Right forelimb (tissue), 1 donor: ENCODE measurements at places on chromosomes 11 and 22.

- DNase-seq: no peak
These were observed 433.2 kb downstream of the MIAT start for GRCh38 chr22:27090611-27091011.

- no peak for DNase-seq
These were observed 50.2 kb downstream of the GRM5 start for GRCh38 chr11:89015614-89016013.

DNA sequence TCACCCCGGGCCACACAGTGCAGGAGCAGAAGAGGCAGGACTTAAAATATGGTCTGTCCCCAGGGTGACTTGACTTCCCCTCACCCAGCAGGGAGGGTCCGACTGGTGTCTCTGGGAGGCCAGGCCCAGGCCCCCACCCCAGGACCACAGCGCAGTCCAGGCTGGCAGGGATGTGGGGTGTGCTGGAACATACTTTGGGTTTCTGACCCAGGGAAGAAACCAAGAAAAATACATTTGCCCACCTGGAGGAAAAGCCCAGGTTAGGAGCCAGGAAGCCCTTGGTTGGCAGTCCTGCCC lies 5.2 kb downstream of the C1QTNF6 start:
- no peak for DNase-seq

- no peak for DNase-seq
These were observed 94.9 kb downstream of the PRR5L start for GRCh38 chr11:36390963-36391471.

DNA sequence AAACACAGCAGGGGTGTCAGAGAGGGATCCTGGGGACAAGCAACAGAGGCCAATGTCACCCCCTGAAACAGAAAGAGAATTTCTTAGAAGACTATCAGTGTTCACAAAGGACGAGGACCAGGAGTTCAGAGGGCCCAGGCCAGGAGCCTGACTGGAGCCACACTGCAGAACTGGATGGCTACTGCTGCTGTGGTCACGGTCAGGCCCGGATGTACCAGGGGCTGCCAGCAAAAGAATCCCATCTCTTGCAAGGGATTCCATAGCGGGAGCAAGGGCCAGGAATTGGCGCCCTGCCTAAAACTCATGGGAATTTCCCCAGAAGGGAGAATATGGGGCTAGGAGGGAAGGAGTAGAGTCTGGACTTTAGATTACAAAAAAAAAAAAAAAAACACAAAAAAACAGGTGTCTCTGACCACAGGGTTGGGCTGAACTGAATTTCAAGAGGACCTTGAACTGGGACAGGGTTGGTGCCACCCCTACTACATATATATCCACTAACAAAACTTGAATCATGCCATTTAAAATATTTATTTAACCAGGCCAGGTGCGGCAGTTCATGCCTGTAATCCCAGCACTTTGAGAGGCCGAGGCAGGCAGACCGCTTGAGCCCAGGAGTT lies 15.7 kb upstream of the KCTD14 start:
- DNase-seq: no peak

GRCh38 chr11:13042873-13043342 lies 33.8 kb downstream of the RASSF10 start:
- no peak for DNase-seq

- no peak for DNase-seq
These were observed 188.7 kb downstream of the CTTN start for GRCh38 chr11:70587075-70587389.

DNA sequence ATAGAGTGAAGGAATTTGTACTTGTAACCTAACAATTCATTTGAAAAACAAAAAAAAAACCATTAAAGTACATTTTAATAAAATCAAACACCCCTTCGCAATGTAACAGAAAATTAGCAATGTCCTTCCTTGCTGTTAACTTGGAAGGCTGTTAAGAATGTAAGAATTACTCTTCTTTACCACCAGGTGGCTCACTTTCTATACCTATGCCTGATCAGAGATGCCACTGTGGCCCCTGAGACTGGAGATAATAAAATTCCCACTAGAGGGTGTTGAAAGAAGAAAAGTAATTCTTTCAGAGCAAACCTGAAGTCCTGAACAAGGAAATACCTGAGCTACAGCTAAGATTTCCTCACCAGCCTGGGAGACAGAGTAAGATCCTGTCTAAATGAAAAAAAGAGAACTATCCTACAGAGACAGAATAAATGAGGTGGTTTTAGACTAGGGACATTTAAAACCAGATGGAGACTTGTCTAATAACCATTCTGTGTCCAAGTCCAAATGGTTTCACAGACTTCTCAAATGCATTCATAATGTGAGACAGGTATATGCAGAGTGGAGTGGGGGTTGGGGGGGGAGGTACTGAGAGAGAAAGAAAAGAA lies 1089.3 kb downstream of the FAM181B start:
- no peak for DNase-seq

GRCh38 chr11:87235366-87235765 lies 197.6 kb downstream of the TMEM135 start:
- no peak for DNase-seq

- DNase-seq: no peak
These were observed 20.0 kb downstream of the MAML2 start for GRCh38 chr11:96322775-96323641.

DNA sequence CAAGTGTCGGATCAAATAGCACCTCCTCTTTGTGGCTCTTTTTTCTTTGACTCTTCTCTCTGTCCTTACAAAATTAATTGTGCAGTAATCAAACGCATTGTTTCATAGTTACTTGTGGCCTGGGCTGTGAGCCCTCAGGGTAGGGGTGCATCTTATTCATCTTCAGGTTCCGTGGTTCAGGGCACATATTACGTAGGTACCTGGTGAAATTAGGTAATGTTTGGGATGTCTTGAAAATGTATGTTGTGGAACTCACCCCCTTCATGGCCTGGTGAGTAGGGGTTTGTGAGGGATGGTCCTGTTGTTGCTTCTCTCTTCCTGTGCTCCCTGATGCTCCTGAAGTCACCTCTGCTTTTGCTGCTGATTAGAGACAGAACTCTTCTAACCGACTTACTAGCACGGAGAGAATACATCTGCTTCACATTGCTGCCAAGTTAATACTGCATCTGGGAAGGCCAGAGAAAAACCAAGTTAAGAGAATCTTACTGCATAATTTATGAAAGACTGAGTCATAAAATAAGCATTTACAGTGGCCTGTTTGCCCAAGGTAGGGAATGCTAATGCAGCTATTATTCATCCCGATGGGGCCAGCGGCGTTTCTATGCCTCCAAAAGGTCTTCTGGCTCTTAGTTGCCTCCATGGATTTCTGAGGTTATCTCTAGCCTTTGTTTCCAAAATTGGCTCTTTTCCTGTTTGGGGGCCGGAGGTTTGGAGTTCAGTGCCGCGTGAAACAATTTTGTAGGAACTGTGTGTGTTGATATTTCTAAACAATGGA lies 66.9 kb downstream of the TBC1D22A start:
- no peak for DNase-seq

DNA sequence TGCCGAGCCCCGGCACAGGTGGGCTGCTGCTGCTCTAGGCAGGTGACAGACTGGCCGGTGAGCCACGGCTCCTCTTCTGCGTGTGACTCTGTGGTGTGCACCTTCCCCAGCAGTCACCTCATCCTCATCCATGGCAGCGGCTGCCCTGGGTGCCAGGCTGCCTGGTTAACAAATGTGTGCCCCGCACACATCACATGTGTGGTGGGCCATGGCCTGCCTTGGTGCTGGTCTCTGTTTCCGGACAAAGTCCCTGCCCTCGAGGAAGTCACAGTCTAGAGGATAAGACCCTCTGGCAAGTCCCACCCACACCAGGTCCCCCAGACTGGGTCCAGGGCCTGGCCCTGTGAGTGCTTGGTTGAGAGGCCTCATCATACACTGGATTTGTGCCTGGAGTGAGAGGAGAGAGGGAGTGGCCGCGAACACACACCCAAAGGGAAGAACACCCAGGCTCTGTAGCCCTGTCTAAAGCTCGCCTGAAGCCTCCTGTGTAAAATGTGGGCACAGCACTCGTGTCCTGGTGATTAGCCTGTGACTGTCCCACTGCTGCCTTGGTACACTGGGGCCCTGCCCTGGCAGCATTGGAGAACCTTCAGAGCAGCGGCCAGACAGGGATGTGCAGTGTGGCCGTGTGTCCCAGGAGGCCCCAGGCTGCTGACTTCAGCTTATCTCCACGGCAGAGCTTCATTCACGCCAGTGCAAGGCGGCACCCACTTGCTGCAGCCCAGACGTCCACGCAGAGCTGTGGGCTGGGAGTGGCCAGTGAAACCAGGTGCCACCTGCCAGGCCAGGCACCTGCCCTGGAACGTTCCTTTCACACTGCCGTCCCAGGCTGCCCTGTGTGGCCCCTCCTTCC lies 269.9 kb downstream of the TBC1D22A start:
- DNase-seq: no peak
